Muscle of leg (tissue), 16 donors: ENCODE measurements at places on chromosomes 12 and 14. TPM values are rescaled to one million over a fixed set of nuclear protein-coding genes. Genes with fewer than 3 reads are reported as not detected.

OAS3 gene
- polyA plus RNA-seq, result 5.3 TPM

AKAP3 gene
- polyA plus RNA-seq, result 0.39 TPM

KRT4 gene
- polyA plus RNA-seq, result 0.38 TPM

CLEC2A gene
- polyA plus RNA-seq, result not detected

PLD4 gene
- polyA plus RNA-seq, result 4.4 TPM

NTF3 gene
- 4.2 TPM for polyA plus RNA-seq

TAS2R20 gene
- polyA plus RNA-seq, result 0.89 TPM

CCDC184 gene
- 0.60 TPM for polyA plus RNA-seq

MUCL1 gene
- not detected for polyA plus RNA-seq

NXPH4 gene
- polyA plus RNA-seq, result 3.9 TPM

GRCh38 chr12:69348162-69348938 lies at the start of gene LYZ:
TSS of gene LYZ (plus strand) at chr12:69348381. CDS start at chr12:69348409, 28 bp downstream.
- peak; percentile 46 for DNase-seq

DNA sequence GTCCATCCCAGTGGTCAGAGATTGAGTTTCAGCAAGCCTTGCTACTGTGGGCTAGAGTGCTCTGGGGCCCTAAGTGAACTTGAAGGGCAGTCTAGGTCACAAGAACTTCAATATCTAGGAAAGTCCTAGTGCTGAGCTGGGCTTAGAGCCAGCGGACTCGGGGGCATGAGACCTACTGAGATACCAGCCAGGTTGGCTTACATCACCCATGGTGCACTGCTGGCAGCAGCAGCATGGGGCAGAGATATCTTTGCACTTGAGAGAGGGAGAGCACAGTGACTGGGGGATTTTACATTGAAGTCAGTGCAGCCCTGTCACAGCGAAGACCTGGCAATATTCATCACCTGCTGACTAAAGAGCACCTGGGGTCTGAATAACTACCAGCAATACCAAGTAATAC lies 158.3 kb upstream of the PRKD1 start:
- DNase-seq, result no peak

- DNase-seq, result no peak
Observed at GRCh38 chr12:93500201-93500600, 32.9 kb downstream of the MRPL42 start.

- DNase-seq, result no peak
Observed at GRCh38 chr14:100107236-100107635, 42.0 kb downstream of the EVL start.

DNA sequence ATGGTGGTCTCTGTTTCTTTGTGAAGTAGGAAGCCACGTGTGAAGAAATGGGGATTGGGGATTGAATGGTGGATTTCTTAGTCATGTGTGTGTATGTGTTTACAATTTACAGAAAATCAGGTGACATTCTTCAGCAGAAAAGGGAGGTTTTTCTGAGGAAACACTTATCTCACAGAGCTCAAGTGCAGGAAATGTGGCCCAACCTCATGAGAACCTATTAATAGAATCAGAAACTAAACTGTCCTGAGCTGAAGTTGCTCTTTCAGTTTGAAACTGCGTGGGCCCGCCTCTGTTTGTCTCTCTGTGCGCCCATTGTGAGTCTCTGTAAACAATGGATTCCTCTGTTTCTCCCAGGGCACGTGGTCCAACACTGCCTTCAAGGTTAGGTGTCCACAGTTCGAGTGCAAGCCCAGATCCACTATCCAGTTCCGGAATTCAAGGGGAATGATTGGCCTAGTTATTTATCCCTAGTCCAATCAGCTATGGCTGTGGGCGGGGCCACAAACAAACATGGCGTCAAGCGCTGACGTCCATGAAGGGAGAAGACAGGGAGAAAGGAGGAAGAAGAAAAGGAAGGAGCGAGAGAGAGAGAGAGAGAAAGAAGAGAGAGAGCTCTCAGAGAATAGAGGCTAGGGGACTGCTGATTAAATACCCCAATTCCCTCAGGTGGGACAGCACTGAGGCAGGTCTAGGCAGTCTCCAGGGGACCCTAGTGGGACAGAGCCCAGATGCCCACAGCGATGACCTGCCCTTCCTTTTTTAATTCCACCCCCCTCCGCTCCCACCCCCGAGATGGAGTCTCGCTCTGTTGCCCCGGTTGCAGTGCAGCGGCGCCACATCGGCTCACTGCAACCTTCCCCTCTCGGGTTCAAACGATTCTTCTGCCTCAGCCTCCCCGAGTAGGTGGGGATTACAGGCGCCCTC lies 31.4 kb upstream of the C12orf76 start:
- peak; percentile 60 for DNase-seq

- DNase-seq, result peak; percentile 28
Observed at GRCh38 chr12:12975322-12976077, 23.5 kb upstream of the GPRC5D start.

DNA sequence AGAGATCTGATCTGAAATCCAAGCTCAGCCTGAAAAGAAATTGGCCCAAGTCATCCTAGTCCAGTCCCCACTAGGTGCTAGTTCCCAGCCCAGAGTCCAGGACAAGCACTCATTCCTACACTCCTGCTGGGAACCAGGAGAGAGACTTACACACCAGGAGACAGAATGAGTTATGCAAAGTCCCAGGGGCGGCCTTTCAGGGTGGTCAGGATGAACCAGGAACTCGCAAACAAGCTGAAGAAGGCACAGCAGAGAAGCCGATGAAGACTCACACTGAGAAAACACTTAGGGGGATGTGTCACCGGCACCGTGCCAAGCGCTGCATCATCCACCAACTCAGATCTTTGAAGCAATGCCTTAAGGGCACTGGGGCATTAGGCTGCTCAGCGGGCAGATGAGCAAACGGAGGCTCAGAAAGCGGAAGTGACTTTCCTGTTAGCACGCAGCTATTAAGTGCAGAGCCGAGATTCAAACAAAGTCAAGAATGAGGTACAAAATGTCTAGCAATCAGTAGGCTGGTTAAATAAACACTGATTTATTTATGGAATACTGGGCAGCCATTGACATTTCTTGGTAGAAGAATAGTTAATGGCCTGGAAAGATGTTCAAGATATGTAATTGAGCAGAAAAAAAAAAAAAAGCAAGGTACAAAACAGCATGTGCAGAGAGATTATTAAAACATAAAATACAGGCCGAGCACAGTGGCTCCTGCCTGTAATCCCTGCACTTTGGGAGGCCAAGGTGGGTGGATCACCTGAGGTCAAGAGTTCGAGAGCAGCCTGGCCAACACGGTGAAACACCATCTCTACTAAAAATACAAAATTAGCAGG lies 78.7 kb downstream of the LRRC74A start:
- peak; percentile 65 for DNase-seq

DNA sequence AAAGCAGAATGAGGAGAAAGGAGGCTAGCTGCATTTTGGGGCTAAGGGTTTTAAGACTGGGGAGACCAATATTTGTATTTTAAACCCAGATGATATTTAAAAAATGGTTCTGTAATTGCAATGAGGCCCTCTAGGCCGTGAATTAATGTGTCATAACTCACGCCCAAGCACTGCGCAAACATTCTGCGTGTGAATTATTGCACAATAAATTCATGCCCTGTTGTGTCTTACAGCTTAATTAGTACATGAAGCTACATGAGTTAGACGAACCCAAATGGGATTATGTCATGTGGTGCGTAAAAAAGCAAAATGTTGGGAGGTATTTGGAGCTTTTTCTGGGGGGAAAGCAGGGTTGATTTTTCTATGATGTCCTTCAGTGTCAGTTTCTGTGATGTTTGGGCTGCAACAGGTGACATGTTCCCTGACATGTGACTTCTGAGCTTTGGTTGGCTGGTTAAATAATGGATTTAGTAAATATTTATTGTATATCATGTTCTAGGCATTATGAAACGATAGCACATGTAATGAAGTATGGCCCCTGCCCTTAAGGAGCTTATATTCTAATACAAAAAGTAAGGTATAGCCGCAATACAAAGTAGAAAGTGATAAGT lies 30.4 kb upstream of the CISTR start:
- DNase-seq, result no peak

DNA sequence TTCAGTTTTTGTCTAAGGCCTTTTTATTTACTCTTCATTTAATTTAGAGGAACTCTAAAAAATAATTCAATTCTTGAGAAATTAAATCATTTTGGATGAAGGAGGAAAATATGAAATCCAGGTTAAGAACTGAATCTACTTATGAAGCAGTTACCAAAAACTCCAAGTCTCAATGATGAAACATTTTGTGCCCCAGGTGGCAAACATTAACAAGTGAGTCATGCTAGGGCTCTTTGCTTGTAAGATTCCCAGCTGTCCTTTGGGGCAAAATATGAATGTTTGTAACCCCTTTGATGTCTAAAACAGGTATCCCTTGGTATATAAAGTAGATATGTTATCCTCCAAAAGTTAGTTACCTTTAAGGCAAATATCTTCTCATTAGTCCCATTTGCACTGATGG lies 202.4 kb downstream of the NEDD1 start:
- DNase-seq, result no peak

GRCh38 chr12:29710104-29710503 lies 73.6 kb downstream of the TMTC1 start:
- peak; percentile 90 for DNase-seq

GRCh38 chr12:105840384-105840783 lies 298.4 kb downstream of the NUAK1 start:
- DNase-seq, result no peak

DNA sequence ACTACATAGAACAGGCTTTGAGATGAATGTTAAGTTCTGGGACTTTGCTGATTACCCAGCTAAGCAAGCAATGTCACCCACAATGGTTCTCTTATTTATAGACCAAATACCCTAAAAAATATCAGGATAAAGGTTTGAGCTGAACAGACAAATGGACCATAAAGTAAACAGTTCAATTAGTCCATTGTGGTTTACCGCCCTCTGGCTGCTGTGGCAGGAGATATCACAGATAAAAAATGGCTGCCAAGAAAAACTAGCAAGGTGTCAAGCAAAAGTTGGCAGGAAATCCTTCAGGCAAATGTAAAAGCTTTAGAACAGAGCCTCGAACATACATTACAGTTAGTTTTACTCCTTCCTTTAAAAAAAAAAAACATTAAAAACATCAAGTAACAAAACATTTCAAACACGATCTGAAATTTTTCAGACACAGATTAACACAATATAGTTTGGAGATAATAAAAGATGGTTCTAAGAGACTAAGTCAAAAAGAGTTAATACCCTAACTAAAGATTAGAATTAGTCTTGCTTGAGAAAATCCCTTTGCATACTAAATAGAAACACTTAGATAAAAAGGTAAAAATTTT lies 41.3 kb downstream of the MED13L start:
- DNase-seq, result peak; percentile 82

GRCh38 chr14:101004954-101005353 lies 101.4 kb upstream of the RTL1 start:
- DNase-seq, result peak; percentile 90
